ENCODE measurements at places on chromosomes 5 and 9.

- DNase-seq = no peak
These were observed 146.5 kb downstream of the UNC13B start for GRCh38 chr9:35308316-35308715.

DNA sequence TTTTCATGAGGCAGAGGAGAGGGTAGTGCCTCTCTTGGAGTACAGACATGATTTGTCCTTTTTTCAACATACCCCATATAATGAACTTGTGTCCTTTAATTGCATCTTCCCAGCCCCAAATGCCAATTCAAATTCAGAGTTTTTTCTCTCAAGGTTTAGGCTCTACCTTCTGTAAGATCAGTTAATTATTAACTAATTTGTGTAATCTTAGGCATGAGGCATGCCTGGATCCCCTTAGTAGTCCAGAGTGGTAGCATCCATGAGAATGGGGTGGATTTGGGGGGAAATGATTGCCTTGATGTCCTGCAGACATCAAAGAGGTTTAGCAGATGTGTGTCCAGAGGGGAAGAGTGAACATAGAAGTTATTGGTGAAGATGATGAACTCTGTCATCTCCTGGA, 533.3 kb downstream of the LRRC70 start:
- DNase-seq = no peak

- no peak for DNase-seq
These were observed 131.1 kb downstream of the ADAMTSL1 start for GRCh38 chr9:18604767-18605730.

- no peak for DNase-seq
These were observed 326.9 kb downstream of the SLIT3 start for GRCh38 chr5:168974082-168974481.

DNA sequence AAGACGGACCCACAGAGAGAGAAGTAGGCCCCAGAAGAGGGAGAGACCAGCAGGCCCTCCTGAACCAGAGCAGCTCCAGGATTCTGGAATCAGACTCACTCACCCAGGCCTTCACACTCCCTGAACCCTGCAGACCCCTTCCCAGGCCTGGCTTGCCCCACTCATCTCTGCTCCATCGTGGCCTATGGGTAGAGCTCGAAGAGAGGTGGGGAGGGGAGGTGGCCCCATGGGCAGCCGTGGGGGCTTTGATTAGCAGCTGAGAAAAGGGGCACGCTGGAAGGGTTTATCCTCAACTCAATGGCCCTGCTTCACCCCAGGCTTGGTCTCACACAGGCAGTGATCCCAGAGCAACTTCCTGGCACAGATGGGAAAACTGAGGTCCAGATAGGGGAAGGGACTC, 613 bp downstream of the MYMK start:
- DNase-seq = no peak

- DNase-seq = no peak
These were observed 616 bp upstream of the ENC1 start for GRCh38 chr5:74640954-74641734.

DNA sequence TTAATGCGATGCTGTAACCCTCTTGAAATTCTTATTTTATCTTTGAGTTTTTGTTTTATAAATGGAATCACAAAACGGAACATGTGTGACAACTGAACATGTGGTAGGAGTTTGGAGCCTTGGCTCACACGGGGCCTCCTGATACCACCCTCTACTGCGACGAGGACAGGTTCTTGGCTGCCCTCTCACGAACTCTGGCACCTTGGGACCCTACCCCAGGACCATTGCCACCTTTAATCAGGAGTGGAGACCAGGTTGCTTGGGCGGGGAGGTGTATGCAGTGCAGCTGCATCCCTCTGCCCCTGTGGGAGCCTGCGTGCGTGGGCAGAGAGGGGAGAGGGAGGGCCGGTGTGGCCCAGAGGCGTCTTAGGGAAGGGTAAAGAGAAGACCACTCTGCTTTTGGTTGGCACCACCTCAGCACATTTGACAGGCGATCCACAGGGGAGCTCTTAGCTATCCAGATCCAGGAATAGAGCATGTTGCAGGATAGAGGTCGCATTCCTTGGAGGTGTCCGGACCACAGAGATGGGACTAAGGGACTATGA, 753.9 kb upstream of the PTPRD start:
- no peak for DNase-seq

- no peak for DNase-seq
These were observed 86.1 kb downstream of the F2RL2 start for GRCh38 chr5:76537073-76537543.

DNA sequence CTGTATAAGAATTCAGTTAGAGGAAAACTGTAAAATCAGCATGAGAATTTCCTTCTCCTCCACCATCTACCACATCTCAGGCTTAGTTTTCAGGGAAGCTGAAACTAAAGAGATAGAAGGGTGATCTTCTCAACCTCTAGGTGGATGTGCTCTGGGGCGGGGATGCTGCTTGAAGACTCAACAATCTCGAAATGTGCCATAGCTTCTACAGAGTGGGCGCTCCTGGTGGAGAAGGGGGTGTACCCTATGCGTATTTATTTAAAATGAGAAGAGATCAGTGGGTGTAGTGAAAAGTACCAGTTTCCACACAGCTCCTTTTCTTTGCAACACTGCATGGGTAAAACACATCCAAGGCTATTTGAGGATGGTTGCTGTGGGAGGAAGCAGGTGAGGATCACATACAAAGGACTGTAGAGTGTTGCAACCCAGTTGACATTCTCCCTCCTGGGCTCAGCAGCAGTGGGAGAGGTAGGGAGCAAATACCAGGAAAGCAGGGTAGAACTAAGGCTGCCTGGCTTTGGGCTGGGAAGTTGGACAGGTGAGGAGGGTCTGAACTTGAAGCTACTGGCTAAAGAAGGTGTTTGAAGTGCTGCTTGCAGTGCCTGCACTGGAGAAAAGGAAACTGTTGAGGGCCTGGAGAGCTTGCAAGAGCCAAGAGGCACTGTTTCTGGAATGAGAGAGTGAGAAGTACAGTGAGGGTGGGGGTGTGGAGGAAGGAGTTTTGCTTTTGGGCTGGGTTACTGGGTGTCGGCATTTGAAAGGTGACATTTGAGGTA, 73.1 kb downstream of the MAST4 start:
- DNase-seq = no peak

DNA sequence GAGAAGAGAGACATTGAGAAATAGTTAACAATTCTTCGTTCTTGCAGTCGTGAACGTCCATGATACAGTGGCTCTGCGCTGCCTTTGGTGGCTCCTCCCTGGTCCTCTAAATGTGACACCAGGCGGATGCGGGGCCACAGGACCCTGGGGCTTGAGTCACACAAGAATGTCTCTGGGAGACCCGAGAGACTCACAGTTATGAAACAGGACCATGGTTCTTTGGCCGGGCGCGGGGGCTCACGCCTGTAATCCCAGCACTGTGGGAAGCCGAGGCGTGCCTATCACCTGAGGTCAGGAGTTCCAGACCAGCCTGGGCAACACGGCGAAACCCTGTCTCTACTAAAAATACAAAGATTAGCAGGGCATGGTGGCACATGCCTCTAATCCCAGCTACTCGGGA, 767 bp upstream of the ZDHHC11 start:
- no peak for DNase-seq

GRCh38 chr5:78293851-78294247, 649 bp downstream of the AP3B1 start:
- peak; percentile 11 for DNase-seq

- DNase-seq = no peak
These were observed 146.4 kb downstream of the PALM2AKAP2 start for GRCh38 chr9:109926421-109926869.

DNA sequence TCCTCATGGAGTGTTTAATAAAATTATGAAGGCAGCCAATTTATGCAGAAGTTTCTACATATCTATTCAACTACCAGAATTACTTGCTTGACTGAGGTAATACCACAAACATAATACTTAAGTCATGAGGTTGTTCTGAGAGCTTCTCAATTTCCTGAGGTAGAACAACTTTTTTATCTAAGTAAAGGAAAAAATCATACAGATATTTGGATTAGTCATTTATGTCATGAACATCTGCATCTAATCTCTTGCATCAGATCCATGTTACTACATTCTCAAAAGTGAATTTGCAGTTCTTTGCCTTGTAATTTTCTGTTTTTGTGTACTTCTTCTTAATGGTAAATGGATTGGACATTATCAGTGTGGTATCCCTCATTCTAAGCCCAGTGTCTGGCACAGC, 60.4 kb upstream of the RGMB start:
- DNase-seq = no peak

- no peak for DNase-seq
These were observed 222.4 kb downstream of the DOCK8 start for GRCh38 chr9:437066-437465.

DNA sequence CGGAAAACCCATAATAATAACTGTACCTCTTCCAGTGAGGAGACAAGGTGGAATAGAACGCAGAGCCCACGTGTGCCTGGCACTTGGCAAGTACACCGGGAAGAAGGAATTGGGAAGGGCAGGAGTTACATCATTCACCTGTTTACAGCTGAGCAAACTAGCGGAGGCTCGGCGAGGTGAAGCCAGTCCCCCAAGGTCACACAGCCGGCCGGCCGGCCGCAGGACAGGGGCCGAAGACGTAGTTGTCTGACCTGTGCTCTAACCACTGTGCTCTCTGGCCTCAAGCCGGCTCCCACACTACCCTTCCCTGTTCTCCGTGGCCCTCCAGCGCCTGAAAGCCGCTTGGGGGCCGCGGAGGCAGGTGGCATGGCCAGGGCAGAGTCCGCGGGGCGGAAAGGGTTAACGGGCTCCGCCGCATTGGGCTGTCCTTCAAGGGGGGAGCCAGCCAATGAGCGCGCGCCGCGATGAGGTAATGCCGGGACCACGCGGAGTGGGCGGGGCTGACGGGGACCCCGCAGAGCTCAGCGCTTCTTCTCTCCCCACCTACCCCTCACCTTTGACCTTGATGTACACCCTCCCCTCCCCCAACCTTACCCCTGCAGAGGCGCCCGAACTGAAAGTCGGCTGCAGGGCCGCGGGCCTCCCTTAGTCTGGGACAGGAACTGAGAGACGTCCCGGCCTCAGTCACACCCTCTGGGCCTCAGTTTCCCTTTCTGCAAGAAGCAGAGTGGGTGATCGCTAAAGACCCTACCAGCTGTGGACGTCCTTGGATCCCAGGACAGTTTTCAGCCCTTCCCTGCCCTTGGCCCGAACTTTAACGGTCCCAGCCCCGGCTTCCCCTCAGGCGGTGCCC, 125.1 kb downstream of the C9orf50 start:
- DNase-seq = peak; percentile 83

GRCh38 chr5:181223729-181224389, 778 bp downstream of the TRIM41 start:
- DNase-seq = no peak

- no peak for DNase-seq
These were observed 80.0 kb upstream of the JAK2 start for GRCh38 chr9:4905135-4905490.

GRCh38 chr5:137304226-137304874, 194.8 kb downstream of the SPOCK1 start:
- DNase-seq = no peak

GRCh38 chr5:17203329-17204132, 13.9 kb upstream of the BASP1 start:
- peak; percentile 88 for DNase-seq

DNA sequence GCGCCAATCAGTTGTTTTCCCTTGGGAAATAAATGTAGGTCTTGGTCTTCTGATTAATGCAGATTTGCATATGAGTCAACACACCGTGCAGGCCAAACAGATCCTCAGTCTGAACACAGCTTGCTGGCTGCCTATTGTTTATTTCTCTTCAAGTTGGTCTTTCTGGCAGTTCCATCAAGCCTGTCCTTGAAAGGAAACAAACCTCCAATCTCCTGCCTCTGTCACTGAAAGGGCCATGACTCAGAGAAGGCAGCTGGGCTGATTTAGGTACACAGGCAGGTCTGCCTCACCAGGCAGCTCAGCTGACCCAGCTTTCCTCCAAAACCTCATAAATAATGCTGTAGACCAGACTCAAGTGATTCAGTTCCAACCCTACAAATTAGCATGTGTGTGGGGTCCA, 175.9 kb downstream of the MAN2A1 start:
- peak; percentile 97 for DNase-seq

DNA sequence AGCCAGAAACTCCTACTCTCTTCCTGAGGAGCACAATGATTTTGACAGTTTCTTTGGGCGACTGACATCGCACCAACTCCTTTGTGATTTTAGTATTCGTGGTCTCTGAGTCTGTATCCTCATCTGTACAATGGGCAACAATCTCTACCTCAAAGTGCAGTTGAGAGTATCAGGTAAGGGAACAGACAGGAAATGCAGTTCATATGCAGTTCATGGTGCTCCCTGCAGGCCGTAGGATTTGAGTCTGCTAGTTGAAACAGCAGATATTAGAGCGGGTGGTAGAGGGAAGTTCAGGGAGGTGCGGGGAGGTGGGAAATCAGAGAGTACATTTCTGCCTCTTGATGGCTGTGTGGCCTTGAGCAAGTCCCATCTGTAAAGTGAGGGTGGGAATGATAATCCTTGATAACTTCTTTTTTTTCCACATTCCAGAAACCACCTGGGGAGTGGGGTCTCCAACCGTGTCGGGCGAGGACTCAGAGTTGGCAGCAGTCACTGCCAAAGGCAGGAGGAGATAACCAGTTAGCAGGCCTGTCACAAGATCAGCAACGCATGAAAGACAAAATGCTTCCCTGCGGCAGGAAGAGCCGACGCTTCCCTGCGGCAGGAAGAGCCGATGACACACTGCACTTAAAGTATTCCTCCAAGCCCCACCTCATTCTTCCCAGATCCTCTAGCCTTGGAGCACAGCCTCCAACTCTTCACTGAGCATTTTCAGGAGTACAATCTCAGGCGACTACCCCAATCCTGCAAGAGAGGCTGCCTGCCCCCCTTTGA, 6.0 kb upstream of the NEK6 start:
- peak; percentile 91 for DNase-seq

Data from HT1080 (cell line).